Amniotic epithelial cell (primary cell): ENCODE measurements at places on chromosomes 1 and 21.

GRCh38 chr1:225754940-225755641 is 22.5 kb upstream of the SRP9 start:
- DNase-seq: peak; percentile 96

DNA sequence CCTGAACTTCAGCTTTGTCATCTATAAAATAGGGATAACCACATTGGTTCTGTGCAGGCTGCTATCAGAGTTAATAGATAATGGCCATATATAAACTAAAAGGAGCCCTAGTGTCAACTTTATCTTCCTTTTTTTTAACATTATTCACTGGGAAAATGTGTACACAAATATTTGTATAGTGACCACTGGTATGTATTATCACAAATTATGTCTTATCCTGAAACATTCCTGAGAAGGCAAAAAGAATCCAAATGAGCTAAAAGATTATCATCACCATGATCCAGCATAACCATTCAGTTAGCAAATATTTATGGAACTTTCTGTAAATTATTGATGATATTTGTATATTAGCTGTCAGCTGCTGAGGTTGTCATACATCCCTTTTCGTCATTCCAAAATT is 16.6 kb downstream of the ANGPTL3 start:
- DNase-seq: peak; percentile 46

DNA sequence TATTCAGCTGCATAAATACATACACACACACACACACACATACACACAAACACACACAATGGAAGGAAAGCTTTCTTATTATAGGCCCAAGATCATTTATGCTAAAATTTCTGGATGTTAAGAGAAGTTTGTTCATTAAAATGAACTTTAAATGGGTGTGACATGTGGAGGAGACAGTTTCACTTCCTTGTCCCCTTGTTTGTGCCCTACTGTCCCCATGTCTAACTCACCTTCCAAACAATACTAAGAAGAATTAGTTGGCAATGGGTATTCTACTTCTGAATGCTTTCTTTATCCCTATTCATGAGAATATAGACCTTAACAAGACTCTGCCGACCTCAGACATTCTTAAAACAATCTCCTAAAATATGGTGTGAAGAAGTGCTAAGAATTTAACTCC is 63.5 kb upstream of the NRIP1 start:
- DNase-seq: no peak

DNA sequence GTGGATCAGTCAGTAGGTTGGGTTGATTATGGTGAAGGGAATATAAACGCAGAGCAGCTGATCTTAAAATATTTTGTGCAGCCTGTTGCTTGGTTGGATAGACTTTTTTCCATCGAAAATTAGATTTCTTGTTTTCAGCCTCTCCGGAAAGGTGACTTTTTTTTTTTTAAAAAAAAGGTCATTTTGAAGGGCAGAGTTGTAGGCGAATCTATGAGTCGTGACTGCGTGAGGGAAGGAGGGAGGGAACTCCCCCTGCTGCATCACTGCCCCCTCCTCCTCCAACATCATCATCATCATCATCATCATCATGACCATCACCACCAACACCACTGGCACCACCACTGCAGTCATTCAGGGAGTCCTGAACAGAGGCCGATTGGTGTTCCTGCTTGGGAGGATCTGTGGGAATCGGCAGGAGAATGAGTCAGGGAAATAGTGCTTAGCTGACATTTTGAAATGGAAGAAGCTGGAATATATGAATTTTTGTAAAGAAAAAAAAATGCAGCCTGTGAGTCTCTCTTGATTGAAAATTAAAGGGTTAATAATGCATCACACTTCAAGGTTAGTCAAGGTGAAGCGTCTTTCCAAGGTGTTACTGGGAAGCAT is 1.2 kb downstream of the ATP1B1 start:
- peak; percentile 63 for DNase-seq
